ENCODE measurements at places on chromosomes 7 and 10.

- DNase-seq = no peak
Observed at GRCh38 chr7:22167482-22167881, 189.5 kb downstream of the RAPGEF5 start.

- DNase-seq = no peak
Observed at GRCh38 chr7:32659853-32660252, 164.6 kb downstream of the AVL9 start.

- DNase-seq = no peak
Observed at GRCh38 chr10:62728479-62728878, 76.0 kb upstream of the ADO start.

- DNase-seq = no peak
Observed at GRCh38 chr7:4638781-4639575, 43.1 kb upstream of the FOXK1 start.

DNA sequence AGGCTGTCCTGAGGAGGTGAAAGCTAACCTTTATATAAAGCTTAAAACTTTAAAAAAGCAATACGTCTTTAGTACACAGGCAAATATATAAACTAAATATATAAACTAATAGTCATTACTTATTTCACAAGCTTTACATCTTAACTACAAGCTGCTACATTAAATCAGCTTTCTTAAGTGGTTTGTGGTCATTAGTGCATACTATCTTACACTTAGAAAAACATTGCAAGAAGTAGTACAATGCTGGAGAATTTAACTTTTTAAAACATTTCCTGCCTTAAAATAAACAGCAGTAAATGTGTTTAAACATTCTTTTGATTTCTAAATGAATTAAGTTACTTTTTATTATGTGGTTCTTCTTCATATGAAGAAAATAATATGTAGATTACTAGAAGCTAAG, 36.3 kb downstream of the MET start:
- DNase-seq = no peak

DNA sequence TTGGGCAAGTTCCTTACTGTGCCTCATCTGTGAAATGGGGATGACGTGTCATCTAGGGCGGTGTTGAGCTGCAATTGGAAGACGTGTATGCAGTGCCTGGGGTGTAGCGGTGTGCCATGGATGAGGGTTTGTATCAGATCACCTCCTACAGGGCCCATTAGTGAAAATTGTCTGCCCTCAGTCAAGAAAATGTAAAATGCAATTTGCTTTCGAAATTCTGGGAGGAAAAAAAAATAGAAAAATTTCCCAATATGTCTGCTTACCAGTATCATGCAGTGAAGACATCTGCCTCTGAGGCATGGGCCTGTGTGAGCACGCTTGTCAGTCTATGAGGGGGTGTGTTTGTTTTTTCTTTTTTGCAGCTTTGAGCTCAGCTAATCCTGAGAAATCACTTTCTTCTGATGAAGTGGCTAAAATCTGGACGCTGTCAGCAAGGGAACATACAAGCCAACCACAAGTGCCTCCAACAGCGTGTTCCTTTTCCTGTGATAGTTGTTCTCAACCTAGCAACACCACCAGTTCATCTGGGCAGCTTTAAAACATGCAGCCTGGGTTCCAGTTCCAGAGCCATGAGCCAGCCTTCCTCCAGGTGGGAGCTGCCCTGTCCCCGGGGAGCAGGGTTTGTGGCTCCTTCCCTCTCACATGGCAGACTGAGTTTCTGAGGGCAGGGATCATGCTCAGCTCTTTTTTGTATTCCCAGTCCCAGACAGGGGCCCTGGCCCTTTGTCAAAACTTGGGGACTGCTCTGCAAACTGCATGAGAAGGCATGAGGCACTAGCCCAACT, 10.3 kb downstream of the FAM241B start:
- no peak for DNase-seq

- DNase-seq = no peak
Observed at GRCh38 chr10:775245-776075, 86.0 kb upstream of the DIP2C start.

DNA sequence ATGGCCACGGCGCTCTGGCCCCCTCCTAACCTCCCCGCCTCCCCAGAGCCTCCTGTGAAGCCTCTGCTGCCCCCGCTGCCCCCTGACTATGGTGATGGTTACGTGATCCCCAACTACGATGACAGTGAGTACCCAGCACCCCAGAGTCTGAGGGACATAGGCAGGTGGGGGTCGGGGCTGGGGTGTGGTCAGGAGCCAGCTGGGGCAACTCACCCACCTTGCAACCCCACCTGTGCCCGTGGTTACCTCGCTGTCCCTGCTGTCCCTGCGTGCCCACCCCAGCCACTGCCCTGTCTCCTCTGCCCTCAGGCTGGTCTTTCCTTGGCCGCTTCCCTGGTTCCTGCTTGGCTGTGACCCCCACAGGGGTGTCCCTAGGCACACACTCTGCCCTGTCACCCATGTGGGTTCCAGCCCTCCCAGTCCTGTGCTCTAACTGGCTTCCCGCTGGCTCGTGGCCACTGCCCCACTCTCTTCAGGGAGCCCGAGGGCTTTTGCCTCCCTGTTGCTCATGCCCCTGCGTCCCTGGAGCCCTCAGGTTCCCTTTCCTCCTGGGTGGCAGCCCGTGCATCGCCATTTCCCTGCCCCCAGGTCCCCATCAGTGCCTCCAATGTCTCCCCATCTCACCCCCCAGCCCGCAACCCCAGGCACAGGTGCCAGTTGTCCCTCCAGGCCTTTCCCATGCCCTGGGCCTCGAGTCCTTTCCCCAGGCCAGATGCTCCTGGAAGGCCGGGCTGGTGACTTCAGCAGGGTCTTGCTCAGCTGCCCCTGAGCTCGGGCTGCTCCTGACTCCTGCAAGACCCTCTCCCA, 4.0 kb downstream of the AEBP1 start:
- no peak for DNase-seq

- DNase-seq = no peak
Observed at GRCh38 chr10:100025576-100025975, 15.8 kb upstream of the DNMBP start.

DNA sequence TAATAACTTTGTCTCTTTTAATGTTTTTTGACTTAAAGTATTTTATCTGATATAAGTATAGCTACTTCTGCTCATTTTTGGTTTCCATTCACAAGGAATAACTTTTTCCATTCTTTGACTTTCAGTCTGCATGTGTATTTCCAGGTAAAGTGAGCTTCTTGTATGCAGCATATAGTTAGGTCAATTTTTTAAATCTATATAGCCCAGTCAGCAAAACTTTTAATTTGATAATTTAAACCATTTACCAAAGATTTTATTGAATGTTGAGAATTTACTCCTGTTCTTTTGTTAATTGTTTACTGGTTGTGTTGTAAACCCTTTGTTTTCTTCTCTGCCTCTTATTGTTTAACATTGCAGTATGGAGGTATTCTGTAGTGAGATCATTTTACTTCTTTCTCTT, 696.9 kb upstream of the LRRTM3 start:
- no peak for DNase-seq

GRCh38 chr7:15556339-15557105, 5.3 kb downstream of the AGMO start:
- DNase-seq = no peak

GRCh38 chr7:7226407-7226806, 44.1 kb downstream of the C1GALT1 start:
- no peak for DNase-seq

DNA sequence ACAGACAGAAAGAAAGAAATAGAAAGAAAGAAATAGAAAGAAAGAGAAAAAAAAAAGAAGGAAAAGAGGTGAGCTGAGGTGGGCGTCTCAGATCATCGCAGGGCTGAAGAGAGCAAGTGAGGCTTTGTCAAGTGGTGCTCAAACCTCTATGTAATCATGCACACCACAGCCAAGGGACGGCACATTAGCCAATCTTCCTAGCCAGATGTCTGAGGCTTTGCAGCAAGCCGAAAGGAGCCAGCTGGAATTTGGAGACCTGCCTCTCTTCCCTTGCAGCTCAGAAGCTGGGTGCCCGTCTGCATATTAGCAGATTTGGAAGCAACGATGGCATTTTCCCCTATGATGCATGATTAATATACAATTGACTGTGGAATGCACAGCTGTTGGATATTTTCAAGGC, 52.5 kb downstream of the ADRA2A start:
- DNase-seq = no peak

DNA sequence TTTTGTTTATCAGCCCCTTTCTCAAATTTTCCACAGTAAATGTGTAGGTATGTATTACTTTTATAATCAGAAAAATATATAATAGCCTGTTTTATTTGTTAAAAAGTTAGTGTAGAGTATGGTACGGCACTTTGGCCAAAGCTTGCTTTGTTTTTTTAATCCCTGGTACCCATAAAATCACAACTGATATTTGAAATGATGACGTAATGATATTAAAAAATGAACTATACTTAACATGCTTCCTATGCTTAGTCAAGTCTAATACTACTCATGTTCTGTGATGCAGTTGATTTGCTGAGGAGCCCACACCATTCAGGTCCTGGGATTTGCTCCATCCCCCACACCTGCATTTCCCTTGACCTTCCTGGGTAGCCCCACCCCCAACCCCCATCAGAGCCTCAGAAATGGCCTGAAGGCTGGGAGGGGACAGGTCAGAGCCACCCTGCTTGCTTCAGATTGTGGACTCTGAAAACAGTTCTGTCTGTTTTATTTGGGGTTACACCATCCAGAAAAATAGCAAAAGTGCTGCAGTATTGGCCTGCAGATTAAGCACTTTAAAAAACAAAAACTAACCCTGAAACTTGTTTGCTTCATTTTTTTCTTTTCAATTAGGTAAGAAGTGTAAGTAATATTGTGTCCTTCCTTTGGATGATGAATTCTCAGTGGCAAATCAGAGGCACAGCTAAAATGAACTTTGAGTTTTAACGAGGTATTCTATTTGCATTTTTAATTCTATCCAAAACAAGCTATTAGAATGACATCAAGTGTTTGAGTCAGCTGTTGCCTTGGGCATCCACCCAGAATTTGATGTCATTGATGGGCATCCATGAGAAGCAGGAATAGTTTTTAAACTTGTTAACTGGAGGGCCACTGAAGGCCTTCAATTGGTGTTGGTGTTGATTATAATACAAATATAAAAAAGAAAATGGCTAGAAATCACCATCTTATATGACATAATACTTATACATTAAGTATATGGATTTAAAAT, 23.3 kb downstream of the PLCE1 start:
- DNase-seq = no peak

DNA sequence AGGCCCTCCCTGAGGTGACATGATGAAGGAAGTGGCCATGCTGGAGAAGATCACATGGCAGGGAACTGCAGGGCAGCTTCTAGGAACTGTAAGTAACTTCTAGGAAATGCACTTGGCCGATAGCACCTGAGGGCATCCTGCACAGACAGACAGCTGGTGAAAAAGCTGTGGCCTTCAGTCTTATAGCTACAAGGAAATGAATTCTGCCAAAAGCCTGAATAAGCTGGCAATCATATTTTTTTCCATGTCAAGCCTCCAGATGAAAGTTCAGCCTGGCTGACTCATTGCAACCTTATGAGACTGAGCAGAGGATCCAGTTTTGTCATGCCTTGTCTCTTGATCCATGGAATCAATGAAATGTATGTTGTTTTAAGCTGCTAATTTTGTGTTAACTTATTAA, 91.1 kb upstream of the CACNA2D1 start:
- DNase-seq = no peak

DNA sequence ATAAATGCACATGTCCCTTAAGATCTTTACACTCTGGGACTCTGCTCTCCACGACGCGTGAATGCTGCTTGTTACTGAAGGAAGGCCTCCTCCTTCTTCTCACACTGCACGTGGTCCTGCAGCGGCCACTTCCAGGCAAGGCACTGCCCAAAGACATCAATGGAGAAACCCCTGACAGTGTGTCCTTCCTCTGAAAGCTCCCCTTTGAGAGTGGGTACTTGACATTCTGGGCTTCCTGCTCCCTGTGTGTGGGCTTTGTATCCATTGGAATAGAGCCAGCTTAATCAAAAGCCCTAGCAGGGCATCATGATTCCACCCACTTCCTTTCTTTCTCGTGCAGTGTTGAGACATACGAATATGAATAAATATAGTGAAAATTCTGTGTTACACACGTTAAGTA, 69.7 kb upstream of the STK17A start:
- no peak for DNase-seq

- DNase-seq = no peak
Observed at GRCh38 chr10:78634389-78634815, 434.4 kb upstream of the ZMIZ1 start.

DNA sequence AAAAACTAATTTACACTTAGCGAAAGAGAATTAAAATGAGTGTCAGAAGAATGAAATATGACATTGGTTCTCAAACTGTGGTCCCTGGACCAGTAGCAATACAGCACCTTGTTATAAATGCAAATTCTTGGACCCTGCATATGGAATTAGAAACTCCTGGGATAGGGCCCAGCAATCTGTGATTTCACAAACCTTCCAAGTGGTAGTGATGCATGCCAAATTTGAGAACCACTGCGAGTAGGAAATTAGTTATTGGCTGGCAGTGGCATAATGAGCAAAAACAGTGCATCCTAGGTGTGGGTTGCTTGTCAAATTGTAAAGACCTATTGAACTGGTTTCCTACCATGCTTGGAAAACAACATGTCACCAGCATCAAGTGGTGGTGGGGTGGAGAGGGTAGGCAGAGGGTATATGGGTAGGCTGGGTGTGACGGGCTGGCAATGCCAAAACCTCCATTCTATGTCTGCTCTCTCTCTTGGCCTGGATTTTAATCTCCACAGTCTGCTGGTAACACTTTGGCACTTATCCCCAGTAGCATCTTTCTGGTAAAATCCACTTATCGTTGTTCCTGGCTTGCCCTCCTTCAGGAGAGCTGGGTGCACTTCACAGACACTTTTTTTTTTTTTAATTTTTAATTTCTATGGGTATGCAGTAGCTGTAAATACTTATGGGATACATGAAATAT, 50.0 kb downstream of the ZNF22 start:
- DNase-seq = no peak

GRCh38 chr10:22615819-22616499, 98.4 kb downstream of the PIP4K2A start:
- DNase-seq = no peak

DNA sequence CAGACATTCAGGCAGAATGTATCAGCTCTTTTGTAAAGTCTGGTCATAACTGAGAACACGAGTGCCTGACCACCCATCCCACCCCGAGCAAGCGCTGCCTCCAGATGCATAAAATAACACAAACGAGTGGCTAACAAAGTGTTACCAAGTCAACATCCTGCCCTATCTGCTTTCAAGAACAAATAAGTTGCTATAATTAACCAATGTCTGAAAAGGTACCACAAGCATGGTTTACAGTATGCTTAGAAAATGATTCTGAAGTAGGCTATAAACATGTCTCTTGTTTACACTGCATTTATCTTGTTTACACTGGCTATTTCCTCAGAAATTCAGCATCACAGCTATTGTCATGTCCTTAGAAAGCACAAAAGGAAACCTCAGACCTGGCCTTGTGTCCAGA, 49.5 kb downstream of the PIK3AP1 start:
- DNase-seq = no peak

- DNase-seq = no peak
Observed at GRCh38 chr10:22605168-22605567, 109.2 kb downstream of the PIP4K2A start.

DNA sequence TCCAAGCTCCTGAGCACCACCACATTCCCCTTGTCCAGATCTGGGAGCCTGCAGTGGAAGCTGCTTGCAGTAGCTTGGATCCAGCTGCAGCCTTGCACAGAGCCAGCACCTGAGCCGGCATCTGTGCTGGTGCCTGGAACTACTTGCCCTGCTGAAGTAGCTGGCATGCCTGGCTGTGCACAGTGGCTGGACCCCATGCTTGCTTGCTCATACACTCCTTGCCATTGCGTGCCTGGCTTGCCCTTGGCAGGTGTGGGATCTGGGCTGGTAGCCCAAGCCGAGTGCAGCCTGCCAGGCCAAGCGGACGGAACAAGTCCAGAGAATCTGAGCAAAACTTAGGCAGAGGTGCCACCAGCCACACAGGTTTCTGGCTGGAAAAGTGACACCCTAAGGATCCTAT, 759.9 kb downstream of the IPMK start:
- no peak for DNase-seq

- DNase-seq = no peak
Observed at GRCh38 chr7:117124591-117125220, 171.4 kb downstream of the ST7 start.

Data from GM12892 (cell line).